ENCODE measurements at places on chromosomes 11 and 22. TPM values are rescaled to one million over a fixed set of nuclear protein-coding genes. Genes with fewer than 3 reads are reported as not detected.
A peak's percentile ranks its signal among the peaks of the same experiment; 100 is the strongest.

DNA sequence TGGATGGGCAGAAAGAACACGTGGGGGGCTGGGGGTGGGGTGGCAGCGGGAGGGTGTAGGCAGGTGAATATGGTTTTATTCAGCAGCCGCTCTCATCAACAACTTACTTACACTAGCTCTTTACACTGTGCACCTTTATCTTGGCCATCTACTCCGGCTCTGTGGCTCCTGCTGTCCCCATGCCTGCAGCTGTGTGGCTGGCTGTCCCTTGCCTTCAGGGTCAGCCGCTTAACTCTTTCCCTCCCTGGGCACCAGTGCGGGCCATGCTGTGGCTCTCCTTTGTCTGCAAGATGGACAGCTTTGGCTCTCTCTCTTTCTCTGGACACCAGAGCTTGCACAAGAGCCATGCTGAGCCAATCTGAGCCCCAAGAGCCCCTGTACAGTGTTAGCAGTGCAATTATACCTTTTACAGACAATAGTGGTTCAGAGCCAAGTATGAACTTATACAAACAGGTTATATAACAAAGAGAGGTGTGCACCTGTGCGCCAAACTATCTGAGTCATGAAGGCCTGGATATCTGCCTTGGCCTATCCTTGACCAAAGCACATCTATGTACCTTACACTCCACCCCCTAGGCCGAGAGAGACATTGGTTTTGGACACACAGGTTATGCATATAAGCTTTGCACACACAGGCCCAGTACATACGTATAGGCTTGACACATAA is 94.3 kb upstream of the CTSC start:
- no peak for ATAC-seq

GRCh38 chr11:6646576-6646917 is 9.1 kb downstream of the DCHS1 start:
- peak; percentile 4 for ATAC-seq

DNA sequence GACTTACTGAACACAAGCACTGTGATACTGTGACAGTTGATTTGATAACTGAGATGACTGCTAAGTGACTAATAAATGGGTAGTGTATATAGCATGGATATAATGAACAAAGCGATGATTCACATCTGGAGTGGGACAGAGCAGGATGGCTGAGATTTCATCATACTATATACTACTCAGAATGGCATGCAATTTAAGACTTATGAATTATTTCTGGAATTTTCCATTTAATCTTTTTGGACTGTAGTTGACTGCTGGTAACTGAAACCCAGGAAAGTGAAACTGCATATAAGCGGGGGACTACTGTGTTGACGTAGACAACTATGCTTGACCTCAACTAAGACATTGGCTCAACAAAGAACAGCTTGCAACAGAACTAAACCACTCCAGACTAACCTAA is 20.0 kb upstream of the NUCB2 start:
- ATAC-seq = peak; percentile 41

DNA sequence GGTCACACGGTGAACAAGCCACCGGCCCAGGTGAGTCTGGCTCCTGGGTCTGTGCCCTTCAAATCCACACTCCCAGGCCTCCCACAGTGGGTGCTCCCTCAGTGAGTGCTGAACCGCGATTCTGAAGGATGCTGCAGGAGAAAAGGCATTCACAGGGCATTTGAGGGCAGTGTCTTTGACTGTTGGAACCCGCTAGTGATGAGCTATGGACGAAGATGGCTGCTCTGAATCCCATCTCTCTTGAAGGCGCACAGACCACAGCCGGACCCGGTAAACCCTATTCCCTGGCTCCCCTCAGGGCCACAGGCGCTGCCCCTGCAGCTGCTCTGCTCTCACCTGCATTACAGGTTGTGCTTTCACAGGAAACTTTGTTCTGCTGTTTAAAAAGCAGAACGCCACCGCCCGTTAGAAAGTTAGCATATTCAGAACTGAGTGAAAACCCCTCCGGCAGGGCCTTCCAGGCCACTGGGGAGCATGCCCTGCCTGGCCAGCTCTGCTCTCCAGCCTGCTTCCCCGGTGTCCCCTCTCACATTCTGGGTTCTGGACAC is 3.2 kb downstream of the LRRC32 start:
- no peak for ATAC-seq

DNA sequence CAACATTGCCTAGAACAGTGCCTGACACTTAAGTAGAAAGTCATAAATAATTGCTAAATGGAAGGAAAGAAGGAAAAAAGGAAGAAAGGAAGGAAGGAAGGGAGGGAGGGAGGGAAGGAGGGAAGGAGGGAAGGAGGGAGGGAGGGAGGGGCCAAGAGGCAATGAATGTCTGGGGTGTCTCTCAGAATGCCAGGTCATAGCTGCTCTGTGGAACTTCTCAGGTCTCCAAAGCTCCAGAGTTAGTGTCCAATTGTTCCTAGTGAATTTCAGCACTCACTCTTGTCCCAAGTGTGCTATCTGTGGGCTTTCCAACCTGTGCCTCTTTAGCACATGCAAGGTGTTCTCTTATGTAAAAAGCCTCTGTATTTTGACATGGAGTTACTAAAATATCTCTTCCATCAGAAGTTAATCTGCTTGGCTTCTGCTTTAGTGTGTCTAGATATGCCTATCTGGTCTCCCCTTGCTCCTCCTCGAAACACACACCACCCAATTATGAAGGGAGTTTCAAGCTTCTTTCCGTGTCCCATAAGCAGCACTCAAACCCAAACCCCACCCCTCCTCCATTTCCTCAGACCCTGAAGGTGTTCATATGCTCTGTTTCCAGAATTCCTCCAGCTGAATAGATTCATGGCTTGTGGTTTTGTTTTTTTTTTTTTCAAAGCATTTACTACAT is 56.5 kb downstream of the FAM76B start:
- ATAC-seq = no peak

GRCh38 chr11:35927682-35928081 is 16.2 kb upstream of the LDLRAD3 start:
- no peak for ATAC-seq

GRCh38 chr22:35611891-35612576 is 5.1 kb downstream of the MB start:
- ATAC-seq = no peak

Gene APOA1
- 0.43 TPM for total RNA-seq

Gene OR8D1
- 0.28 TPM for total RNA-seq
